Activated CD8-positive, alpha-beta T cell treated with anti-CD3 and anti-CD28 coated beads, Interleukin-2, amount 10 ng/mL, durations not matched to agents 7 days and 5 days (primary cell): ENCODE measurements at places on chromosomes 6 and 20.

- DNase-seq, result no peak
Measured at GRCh38 chr20:62772990-62773844, 23.1 kb upstream of the MRGBP start.

- DNase-seq, result no peak
Measured at GRCh38 chr6:89817481-89817880, 2.1 kb downstream of the MDN1 start.

GRCh38 chr6:117072134-117072533 is 193.2 kb upstream of the VGLL2 start:
- DNase-seq, result no peak

DNA sequence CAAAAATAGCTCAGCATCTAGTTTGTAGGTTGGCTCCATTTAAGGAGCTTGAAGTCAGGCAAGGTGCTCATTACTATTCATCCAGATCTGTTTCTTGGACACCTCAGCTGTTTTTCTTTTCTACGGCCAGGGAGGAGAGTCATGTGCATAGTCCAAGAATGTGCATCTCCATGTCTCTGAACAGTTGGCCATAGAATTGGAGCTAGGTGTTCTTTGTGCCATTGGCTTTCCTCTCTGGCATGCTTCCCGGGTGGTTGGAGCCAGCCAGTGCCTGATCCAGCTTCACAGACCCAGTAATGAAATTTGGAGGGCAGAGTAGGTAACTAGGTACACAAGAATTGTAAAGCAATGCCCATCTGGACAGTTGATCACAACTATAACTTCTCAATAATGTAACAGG is 21.6 kb downstream of the EYA4 start:
- no peak for DNase-seq

DNA sequence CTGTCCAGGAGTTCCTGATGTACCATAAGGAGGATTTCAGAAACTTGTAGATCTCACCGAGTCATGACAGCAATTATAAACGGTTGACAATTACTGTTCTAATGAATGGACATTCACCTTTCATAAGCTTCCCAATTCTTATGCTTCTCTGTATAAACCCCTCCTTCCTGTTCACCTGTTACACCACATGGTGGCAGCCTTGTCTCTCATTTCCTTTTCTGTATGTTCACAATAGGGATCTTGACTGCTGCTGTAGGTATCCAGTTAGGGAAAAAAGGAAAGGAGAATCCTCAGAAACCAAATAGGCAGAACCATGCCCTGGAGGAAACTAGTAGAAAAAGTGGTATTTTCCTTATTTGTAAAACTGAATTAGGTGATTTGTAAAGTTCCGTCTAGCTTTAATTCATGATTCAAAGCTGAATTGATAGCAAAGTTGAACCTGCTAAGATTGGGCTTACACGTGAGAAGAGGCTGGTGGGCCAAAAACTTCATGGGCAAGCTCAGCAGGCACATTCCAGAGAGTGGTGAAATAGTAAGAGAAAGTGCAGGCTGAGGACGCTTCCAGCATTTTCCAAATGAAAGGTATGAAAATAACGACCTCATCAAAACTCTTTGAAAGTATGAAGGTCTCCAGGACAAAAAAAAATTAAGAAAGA is 29.0 kb upstream of the TBPL1 start:
- peak; percentile 72 for DNase-seq

- DNase-seq, result no peak
Measured at GRCh38 chr20:60900618-60901017, 351.4 kb upstream of the CDH4 start.

DNA sequence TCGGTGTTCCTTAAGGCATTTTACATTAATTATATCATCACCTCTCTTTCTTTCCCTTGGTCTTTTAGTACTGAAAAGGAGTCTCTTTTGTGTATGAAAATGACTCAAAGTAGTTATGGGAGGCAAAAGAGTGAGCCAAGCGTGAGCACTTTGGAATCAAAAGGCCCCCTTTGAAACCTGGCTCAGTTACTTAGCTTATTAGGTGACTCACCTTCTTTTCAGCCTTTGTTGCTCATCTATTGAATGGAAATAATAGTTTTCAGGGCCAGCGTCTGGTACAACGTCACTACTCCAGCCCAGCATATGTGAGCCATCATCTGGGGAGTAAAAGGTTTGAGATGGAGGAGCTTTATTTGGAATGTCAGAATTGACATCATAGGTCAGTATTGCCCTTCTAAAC is 147.4 kb upstream of the SCGN start:
- no peak for DNase-seq

DNA sequence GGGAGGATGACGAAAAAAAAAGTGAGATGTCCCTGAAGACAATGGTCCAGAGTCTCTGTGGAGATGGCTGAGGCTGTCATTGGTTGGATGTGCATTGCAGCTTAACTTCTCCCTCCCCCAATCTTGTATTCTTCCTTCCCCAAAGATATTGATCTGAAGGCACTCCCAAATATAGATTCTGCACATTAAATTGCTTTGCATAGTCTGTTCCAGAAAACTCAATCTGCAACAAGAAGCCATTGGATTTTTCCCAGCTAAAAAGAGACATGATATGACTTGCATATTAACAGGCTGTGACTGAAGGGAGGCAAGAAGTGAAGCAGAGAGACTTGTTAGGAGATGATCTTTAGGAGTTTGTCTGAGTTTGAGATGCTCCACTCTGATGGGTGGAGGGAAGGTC is 245.2 kb upstream of the MOCS1 start:
- no peak for DNase-seq

DNA sequence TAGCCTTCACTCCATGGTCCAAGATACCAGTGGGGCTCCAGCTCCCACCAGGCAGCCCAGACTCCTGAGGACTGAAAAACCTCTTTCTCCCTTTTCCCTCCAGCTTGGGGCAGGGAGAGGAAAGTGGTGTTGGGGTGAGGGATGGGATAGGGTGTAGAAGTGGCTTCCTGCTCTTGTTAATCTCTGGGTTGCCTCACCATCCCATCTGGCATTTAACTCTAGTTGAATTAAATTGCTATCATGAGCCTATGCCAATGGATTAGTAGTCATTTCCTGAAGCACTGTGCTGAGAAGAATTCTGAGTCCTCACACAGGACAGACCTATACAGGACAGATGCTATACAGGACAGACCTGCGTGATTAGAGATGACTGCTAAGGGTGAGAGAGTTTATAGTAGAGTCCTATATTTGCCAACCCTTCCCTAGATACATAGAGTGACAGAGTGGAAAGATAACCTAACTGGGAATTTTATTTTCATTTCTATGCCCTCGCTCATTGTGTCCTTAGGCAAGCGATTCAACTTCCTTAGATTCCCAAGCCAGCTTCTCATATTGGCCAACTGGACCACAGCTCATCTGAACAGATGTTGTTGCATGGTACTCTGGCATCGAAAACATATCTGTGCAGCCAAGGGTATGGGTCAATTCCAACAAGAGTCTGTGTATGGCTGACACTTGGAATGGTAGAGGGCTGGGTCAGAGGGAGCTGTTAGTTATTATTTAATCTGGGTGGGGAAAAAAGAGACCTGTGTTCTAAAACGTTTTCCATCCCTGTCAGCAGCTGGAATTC is 42.8 kb downstream of the MCHR2 start:
- DNase-seq, result no peak

GRCh38 chr6:62446647-62447316 is 160.8 kb upstream of the KHDRBS2 start:
- DNase-seq, result no peak

- DNase-seq, result no peak
Measured at GRCh38 chr6:147603392-147604081, 95.0 kb downstream of the SAMD5 start.

DNA sequence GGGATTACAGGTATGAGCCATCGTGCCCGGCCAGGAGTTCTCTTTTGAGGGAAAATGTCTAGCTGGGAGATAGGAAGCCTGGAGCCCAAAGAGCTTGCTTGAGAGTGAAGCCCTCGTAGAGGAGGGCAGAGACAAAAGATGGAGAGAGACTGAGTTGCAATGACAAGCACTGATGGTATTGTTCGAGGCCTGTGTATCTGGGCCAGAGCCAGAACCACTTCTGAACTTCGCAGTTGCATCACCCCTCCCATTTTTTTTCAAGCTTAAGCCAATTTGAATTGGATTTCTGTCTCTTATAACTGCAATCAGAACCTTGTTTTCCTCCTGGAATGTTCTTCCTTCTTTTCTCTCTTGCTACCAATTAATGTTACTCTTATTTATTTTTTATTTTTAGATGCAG is 83.1 kb downstream of the KCNB1 start:
- no peak for DNase-seq

DNA sequence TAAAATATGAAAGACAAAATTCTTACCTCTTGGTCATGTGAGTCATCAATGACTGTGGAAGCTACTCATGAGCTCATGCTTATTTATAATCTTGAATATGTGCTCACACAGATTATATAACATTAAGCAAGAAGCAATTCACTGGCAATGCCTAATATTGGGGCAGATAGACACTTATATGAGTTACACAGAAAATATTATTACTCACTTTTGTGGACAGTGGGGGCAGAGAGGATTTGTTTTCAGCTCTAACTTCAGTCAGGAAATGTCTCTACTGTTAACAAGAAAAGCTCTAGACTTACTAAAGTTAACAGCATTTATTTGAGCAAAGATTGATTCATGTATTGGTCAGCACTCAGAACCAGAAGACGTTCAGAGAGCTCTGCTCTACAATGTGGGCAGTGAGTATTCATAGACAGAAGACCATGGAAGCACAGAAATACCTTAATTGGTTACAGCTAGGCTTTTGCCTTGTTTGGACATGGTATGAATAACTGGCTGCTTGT is 85.8 kb upstream of the AHI1 start:
- DNase-seq, result no peak

DNA sequence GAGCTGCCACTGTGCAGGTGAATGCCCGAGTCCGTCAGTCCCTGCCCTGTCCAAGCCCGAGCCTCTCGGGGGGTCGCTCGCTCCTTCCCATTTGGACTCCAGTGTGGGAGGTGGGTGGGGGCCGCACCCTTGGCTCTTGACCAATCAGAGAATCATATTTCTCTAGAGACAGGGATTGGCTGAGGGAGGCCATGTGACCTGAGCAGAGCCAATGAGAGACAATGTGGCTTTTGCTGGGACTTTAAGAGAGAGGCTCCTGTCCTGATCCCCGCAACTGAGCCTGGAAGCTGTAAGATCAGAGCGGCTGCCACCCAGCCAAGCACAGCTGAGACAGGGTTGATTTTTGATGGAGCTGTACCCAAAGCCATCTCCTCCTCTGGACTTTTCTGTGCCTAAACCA is 199.3 kb downstream of the TFAP2C start:
- no peak for DNase-seq

DNA sequence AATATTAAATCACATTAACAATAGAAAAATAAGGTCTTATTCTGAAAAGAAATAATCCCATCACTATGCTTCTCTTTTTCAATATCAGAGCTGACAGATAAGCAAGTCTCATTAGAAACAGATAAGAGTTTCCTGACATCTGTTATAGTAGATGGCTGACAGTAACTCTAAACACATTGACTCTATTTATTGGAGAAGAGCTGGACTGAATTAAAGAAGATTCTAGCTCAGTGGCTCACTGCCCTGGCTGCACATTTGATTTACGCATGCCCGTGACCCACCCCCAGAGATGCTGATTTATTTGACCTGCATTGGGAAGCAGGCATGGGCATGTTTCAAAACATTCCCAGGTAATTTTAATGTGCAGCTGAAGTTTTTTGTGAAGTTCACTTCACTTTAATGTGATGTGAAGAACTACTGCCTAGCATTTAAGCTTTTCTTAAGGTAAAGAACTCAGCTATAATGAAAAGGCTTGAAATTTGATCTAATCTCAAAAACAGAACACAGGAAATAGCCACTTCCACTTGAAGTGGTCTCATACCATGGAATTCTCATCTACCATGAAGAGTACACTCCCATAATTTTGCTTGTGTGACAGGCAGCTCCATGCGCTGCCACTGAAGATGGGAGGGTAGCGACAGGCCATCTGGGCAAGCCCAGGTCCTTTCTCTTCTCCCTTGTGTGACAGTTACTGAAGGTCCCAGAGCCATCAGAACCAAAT is 162.3 kb downstream of the TPBG start:
- DNase-seq, result no peak

- DNase-seq, result no peak
Measured at GRCh38 chr6:25053875-25054371, 118.2 kb upstream of the RIPOR2 start.

GRCh38 chr20:17518339-17519052 is 12.7 kb downstream of the BFSP1 start:
- DNase-seq, result no peak

DNA sequence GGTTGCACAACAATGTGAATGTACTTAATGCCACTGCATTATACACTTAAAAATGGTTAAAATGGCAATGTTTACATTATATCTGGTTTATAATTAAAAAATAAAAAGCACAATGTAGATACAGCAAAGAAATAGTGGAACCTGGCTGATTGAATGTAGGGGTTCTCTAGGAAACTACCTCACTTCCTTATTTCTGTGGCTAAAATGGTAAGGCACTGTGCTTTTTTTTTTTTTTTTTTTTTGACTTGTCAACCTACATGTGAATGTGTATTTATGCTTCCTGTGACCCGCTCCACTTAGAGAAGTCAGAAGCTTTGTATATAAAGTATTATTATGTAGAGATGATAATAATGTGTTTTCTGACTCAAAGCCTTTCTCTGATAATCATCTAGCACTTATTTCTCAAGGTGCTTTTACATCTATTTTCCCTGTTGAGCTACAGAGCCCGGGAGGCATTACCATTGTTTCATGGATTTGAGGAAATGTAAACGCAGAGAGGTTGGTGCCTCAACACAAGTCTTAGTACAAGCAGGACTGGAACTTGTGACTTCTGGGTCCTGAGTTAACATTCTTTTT is 55.0 kb downstream of the SOX4 start:
- no peak for DNase-seq

DNA sequence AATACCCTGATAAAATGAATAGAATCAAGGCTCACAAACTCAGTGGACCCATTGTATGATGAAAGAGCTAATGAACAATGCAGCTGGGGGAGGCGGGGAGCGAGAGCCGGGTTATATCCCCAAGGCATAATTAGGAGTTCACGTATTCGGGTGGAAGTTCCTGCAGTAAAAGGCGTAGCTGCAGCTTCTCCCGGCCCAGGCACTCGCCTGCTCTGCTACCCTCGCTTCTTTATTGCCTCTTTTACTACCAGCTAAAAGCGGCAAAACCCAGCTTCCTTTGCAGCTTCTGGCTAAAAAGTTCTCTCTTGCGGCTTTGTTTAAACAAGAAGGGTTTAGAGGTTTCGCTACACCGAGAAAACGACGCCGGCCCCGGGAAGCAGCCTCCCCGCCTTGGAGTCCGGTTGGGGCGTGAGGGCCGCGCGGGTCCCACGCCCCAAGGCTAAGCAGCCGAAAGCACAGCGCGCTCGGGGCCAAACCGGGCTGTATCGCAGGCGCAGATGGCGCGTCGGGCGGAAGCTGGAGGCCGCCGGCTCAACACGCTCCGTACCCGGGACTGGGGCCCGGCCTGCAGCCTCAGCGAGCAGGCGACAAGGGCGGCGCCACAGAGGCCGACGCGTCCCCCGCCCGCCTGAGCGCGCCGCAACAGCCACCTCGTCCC is 1.6 kb downstream of the ZBTB2 start:
- DNase-seq, result no peak
